ENCODE measurements at places on chromosomes 13 and 19. TPM values are rescaled to one million over a fixed set of nuclear protein-coding genes. Genes with fewer than 3 reads are reported as not detected.

The LHB gene
- total RNA-seq, result not detected

The GRK1 gene
- not detected for total RNA-seq

The CEACAM6 gene
- total RNA-seq, result not detected

The ZNF829 gene
- total RNA-seq, result 4.2 TPM

The CFD gene
- 4.5 TPM for total RNA-seq

The RGL3 gene
- total RNA-seq, result 7.0 TPM

The ZNF225 gene
- total RNA-seq, result 5.2 TPM

The AP1M2 gene
- total RNA-seq, result 2.9 TPM

The PSG6 gene
- total RNA-seq, result 0.85 TPM

The SHANK1 gene
- total RNA-seq, result 7.6 TPM

The LRG1 gene
- not detected for total RNA-seq

The VWA8 gene
- 16.7 TPM for total RNA-seq

The SLITRK6 gene
- not detected for total RNA-seq

The LRRC8E gene
- total RNA-seq, result 2.3 TPM
